ENCODE measurements at places on chromosomes 5 and 9.

GRCh38 chr9:116287721-116288120, 134.1 kb downstream of the PAPPA start:
- DNase-seq, result no peak

DNA sequence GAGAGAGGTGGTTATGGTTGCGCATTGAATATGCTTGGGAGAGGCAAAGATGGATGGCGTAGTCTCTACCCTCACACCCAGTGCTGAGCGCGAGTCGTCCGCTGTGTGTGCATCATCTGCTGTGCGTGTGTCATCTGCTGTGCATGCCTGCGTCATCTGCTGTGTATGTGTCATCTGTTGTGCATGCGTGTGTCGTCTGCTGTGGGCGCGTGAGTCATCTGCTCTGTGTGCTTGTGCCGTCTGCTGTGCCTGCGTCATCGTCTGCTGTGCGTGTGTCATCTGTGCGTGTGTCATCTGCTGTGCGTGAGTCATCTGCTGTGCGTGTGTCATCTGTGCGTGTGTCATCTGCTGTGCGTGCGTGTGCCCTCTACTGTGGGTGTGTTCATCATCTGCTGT, 68.0 kb upstream of the IRX4 start:
- no peak for DNase-seq

DNA sequence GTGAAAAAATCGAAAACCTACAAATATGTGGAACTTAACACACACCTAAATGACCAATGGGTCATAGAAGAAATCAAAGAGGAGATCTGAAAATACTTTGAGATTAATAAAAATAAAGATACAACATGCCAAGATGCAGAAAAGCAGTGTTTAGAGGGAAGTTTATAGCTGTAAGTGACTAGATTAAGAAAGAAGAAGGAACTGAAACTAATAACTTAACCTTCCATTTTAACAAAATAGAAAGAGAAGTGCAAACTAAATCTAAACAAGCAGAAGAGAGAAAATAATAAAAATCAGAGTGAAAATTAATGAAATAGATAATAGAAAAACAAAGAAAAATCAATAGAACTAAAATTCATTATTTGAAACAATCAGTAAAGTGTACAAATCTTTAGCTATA, 103.0 kb upstream of the MAMDC2 start:
- DNase-seq, result no peak

GRCh38 chr5:66974256-66974655, 222.3 kb downstream of the CD180 start:
- no peak for DNase-seq

DNA sequence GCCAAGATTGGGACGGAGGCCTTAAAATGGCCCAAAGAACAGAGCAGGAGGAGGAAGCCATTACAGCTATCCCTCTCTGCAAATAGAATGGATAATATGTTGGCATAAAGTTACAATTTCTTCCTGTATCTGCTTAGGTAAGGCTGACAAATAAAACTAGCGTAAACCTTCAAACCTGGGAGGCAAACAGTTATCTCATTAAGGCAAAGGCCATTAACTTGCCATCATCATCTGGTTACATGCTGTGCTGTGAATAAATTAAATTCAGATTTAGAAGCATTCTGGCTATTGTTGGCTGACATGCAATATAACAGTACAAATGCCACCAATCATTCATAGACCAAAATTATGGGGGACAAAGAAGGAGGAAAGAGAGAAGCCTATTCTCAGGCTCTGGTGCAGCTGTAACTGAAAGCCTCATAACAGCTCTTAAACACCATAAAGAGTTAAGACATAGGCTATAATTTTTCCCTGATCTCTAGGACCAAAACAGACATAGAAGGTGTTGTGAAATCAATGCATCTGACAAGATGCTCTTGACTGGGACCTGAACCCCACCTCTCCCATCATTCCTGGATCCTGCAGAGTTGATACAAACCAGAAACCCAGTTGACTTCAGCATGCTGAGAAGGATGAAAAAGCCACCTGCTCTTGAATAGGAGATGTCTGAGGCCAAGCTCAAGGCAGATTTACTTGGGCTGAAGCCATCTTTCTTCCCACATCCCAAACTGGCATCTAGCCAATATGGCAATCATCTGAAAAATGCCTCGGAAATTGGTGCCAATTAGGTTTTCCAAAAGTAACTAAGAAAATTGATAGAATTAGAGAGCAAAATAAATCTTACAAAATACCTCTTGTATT, 62.5 kb downstream of the PLCXD3 start:
- no peak for DNase-seq

DNA sequence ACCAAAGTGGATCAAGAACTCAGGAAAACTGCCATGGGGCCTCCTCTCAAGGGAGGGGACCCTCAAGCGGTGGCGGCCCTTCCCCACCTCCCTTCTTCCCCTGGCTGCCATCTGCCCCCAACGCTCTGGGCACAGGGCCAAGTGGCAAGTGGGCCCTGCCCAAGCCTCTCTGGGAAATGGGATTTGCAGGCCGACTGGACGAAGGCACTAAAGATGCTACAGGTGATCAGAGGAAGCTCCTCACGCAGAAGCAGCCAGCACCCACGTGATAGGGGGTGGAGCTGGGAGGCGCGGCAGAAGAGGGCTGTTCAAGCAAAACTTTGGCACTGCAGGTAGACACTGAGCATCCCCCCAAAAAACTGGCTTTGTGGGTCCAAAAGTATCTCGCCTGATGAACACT, 52.7 kb upstream of the UBTD2 start:
- DNase-seq, result no peak

- DNase-seq, result no peak
These were observed 326.1 kb downstream of the NSG2 start for GRCh38 chr5:174371600-174372094.

DNA sequence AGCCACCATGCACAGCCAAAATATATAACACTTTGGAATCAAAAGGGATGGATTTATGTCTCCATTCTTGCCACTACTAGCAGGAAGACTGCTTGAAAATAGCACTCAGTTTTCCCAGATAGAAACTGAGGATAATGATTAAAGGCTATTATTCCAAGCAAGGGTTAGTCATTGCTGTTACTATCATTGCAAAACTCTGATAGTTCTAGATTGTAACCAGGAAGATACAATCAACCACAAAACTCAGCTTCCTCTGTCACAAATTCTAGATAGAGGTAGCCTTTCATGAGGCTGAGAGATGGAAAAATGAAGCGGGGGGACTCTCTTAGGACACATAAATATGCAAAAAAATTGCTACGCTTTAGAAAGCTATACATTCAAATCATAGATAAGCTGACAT, 3.1 kb downstream of the ANXA1 start:
- DNase-seq, result no peak

DNA sequence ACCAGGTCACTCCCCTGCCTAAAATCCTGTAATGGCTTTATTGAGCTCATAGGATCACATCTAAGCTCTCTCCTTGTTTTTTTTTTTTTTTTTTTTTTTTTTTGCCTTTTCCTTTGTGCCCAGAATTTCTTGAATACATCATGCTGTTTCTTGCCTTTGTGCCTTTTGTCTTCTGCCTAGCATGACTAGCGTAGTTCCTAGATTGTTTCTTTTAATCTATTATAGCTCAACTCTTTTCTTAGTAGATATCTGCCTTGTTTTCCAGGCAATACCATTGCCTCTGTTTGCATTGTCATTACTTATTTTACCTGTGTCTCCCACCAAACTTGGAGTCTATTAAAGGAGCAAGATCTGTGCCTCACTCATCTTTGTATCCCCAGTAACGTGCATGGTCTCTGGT, 106.1 kb upstream of the C9orf72 start:
- no peak for DNase-seq

GRCh38 chr5:178110511-178110910, 2.8 kb upstream of the N4BP3 start:
- no peak for DNase-seq

GRCh38 chr5:177491429-177491945, 5.9 kb downstream of the PDLIM7 start:
- no peak for DNase-seq

GRCh38 chr5:130037905-130038304, 133.6 kb downstream of the CHSY3 start:
- no peak for DNase-seq

GRCh38 chr5:24364711-24365110, 280.1 kb downstream of the CDH10 start:
- DNase-seq, result no peak

GRCh38 chr9:38443181-38443580, 18.9 kb upstream of the IGFBPL1 start:
- DNase-seq, result no peak

DNA sequence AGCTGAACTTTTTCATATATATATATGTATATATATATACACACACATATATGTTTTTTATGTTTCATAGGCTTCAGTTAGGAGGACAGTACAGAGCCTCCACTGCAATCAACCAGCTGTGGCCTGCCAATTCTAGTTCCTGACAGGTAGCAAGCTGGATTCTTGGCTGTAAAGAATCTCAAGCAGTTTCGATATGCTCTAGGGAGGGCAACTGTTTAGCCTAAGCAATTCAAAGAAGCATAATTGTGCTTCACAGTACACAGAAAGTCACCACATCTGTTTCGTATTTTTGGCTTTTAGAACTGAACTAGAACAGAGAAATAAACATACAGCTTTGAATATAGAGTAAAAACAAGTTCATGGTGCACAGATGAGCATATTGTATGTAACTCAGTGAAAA, 152.4 kb upstream of the ARRDC3 start:
- DNase-seq, result no peak

All from stimulated activated CD4-positive, alpha-beta T cell treated with anti-CD3 and anti-CD28 coated beads, Interleukin-12 subunit alpha, Interleukin-12 subunit beta, amount 100 ng/mL, for 48 hours (primary cell).